ENCODE measurements at places on chromosomes 6 and 20. TPM values are rescaled to one million over a fixed set of nuclear protein-coding genes. Genes with fewer than 3 reads are reported as not detected.

ERVFRD-1 gene
- not detected for total RNA-seq

MCCD1 gene
- not detected for total RNA-seq

GCM1 gene
- not detected for total RNA-seq

- peak; percentile 46 for DNase-seq
Observed at GRCh38 chr6:82410151-82410648, 46.6 kb downstream of the TPBG start.

SLC44A4 gene
- 0.20 TPM for total RNA-seq

- peak; percentile 55 for DNase-seq
Observed at GRCh38 chr6:55239099-55239498, 64.8 kb downstream of the HCRTR2 start.

DNA sequence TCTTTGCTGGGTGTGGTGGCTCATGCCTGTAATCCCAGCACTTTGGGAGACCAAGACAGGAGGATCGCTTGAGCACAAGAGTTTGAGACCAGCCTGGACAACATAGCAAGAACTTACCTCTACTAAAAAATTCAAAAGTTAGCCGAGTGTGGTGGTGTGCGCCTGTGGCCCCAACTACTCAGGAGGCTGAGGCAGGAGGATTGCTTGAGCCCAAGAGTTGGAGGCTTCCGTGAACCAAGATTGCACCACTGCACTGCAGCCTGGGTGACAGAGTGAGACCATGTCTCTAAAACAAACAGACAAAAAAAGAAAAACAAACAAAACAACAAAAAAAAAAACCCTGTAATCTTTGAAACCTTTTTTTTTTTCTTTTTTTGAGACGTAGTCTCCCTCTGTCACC is 67.5 kb downstream of the CAP2 start:
- DNase-seq: no peak

DAAM2 gene
- total RNA-seq: 1.3 TPM

DNA sequence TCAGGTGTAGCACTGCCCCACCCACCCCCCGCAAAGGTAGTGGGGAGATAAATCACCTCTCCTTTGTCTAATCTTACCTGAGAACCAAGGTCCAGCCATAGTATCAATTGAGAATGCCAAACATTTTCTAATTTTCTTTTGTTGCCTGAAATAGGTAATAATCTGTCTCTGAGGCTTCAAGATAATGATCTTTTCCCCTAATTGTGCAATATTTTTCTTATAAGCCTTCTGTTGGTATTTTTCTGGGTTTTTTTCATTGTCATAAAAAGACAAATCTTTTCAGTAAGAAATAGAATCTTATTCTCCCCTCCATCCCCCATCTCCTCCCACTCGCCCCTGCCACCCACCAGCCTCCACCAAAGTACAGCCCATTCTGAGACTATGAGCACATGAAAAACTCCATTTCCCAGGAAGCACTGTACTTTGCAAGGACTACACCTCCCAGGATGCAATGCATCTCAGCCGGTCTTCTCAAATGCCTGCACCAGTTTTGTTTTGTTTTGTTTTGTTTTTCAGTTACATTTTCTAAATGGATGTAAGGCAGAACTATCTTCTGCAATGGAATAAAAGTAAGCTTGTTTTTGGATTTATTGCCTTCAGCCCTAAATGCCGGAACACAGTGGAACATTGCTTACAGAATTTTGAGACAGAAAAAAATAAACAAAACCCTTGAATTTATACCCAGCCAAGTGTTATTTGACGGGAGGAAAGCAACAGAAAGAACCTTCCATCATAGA is 268.0 kb downstream of the TFAP2A start:
- DNase-seq: peak; percentile 81

TRDN gene
- total RNA-seq: 0.12 TPM

GRCh38 chr6:75409286-75409685 is 84.3 kb downstream of the FILIP1 start:
- DNase-seq: peak; percentile 85

DNA sequence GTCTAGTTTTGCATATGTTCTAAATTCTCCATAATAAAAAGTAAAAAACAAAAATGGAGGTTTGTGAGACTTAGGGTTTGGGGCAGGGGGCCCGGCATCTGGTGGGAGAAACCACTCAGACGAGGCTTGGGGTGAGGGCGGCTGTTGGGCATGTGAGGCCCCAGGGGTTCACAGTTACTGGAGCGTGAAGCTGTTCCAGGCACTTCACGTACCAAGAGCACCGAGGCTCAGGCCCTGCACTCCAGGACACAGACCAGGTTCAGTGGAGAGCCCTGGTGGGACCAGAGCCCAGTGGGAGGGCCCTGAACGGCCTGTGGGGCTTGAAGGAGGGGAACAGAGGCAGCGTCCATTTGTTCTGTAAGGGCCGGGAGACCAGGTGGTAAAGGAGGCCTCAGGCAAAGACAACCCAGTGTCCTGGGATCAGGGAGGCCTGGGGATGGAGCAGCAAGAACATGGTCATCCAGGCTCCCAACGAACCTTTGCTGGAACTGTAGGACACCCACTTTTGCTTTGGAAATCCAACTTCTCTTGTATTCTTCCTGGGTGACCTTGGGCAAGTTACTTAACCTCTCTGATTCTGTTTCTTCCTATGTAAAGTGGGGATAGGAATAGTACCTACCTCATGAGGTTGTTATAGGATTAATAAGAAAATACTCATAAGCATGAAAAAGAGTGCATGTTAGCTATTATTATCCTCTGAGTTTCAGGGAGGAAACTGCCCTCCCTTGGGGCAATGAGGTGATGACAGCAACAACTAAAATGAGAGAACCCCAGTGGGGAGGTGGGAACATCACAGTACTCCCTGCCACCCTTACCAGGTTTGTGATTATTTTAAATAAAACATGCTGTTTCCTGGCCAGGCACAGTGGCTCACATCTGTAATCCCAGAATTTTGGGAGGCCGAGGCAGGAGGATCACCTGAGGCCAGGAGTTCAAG is 1.1 kb upstream of the FGD2 start:
- DNase-seq: no peak

GRCh38 chr6:53391170-53391569 is 42.4 kb upstream of the ELOVL5 start:
- DNase-seq: no peak

DNA sequence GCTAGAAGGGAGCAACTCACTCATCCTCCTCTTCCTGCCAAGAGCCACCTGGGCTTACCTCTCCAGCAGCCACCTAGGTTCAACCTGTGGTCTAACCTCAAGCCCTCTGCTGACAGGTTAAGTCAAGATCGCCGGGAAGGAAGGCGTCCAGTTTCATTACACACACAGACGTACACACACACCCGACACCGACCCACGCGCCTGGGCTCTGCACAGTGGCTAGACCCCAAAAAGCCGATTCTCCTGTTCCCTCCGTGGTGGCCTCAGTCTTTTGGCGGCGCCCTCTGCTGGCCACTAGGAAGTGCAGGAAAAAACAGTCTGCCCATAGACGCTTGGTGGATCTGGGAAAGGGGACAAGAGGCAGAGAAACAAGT is 52.8 kb downstream of the MRPL14 start:
- peak; percentile 85 for DNase-seq

GRCh38 chr6:26027491-26028211 is 59.6 kb upstream of the HFE start:
- DNase-seq: peak; percentile 45

DNA sequence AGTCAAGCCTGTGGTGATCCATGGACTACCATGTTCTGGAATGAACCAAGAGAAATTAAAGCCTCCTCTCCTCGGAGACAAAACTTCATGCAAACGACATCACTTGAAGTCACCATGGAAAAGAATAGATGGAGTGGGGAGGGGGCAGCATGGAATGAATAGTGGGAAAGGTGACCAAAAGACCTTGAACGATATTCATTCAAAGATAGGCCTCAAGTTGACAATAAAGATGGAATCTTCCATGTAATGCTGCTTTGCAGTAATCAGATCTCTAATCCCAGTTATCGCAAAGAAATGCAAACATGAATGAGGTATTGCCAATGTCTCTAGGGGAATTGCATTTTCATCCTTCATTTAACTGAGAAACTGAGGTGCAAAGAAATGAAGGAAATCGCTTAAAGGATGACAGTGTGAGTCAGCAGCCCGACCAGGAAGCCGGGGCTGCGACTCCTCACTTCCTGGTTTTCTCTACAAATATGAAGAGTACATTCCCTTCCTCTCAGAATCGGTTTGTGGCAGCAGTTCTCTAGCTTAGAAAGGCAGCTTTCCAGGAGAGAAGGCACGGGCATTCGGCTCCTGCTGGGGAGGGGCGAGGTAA is 65.6 kb upstream of the RREB1 start:
- peak; percentile 31 for DNase-seq

DNA sequence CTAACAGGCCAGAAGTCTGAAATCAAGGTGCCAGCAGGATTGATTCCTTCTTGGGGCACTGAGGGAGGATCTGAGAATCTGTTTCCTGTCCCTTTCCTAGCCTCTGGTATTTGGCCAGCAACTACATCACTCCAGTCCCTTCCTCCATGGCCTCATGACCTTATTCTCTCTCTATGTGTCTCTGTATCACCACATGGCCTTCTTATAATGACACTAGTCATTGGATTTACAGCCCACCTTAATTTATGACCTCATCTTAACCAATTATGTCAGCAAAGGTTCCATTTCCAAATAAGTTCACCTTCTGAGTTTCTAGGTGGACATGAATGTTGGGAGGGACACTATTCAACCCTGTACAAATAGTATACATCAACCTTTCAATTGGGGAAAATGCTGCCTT is 29.3 kb downstream of the SCML4 start:
- DNase-seq: no peak

- no peak for DNase-seq
Observed at GRCh38 chr6:169384291-169384690, 130.6 kb upstream of the THBS2 start.

IL17F gene
- total RNA-seq: not detected

DNA sequence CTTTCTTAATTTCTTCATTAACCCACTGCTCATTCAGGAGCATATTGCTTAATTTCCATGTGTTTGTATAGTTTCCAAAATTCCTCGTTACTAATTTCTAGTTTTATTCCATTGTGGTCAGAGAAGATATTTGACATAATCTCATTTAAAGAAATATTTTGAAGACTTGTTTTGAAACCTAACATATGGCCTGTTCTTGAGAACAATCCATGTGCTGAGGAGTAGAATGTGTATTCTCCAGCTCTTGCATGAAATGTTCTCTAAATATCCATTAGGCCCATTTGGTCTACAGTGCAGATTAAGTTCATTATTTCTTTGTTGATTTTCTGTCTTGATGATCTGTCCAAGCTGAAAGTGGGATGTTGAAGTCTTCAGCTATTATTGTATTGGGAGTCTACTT is 251.7 kb downstream of the ALDH8A1 start:
- no peak for DNase-seq

DNA sequence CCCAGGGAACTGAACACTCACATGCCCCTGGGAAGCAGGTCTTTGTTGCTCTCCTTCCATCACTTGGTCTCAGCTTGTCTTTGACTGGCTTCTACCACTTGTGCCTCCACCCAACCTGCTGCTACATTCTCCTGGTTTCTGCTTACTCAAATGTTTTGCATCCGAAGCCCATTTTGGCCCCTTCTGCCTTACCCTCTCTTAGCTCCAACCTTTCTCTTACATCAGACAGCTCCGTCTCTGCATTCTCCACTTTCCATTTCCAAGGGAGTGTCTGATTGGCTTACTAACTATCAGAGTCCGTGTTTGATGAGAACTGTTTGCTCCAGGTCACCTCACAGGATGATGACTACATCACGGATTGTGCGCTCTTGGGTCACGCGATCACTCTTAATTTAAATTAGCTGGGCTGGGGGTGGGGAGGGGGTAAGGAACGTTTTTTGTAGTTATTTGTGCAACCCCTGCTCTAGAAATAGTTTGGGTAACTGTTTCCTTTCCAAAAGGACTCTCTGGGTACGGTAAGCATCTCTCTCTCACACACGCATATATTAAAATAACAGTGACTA is 844 bp upstream of the ABRACL start:
- DNase-seq: no peak

PTGIS gene
- 0.07 TPM for total RNA-seq

GRCh38 chr6:95232446-95232845 is 344.9 kb upstream of the MANEA start:
- DNase-seq: no peak

DNA sequence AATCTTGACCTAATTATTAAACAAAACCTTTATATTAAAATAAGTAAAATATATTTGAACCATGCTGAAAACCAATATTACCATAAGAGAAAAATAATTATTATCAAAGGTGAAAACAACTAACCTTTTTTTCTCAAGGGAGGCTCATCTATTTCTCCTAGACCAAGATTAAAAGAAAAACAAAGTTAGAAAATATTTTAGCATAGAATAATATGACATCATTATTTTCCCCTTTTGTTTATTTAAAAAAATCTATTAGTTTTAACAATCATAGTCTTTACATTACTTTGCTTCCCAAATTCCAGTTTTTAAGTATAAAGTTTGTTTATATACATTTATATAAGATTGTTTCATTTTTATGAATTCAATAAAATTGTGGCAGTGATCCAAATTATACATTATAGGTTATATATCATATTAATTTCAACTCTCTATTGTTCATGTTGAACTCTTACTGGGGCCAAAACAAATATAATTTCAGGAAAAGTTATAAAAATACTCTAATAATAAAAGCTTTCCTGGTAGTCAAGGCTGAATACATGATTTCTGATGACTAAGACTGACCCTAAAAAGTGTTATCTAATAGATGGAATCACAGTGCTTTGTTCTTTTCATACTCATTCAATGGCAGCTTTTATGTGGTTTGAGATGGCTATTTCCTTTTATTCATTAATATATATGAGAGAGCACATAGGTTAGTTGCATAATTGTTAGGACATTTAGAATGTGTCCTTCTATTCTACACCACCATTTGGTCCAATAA is 89.4 kb downstream of the TRDN start:
- DNase-seq: no peak

CALHM4 gene
- total RNA-seq: not detected

DNA sequence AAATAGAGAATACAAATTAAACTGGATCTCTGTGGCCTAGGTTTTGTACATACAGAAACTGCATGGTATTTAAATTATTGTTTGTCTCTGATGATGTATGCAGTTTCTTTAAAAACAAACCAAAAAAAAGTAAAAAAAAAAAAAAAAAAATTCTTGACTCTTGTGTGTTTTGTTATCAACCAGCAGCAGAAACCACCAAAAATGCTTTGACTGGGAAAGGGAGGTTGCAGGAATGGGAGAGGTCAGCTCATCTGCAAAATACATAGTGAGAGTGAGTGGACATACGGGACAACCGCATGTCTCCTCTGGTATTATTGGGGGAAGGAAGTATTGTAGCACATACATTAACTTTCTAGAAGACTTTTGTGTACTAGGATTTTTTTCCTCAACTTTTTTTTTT is 38.0 kb downstream of the TBC1D7 start:
- no peak for DNase-seq
